ENCODE measurements at places on chromosomes 3 and 15.

DNA sequence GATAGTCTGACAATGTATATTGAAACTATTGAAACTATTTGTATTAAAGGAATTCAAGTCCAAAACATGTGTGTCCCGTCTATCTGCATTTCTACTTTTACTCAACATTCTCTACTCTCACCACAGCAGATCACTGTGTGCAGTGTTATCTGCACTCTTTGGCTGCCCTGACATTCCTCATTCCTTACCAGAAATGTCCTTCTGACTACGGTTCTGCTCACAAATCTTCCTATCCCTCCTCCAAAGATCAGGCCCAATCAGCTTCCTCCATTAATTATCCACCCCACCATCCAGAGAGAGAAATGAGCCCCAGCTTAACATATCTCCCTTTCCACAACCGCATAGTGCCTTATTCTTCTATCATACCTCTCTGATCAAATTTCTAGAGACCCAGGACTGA is 94.7 kb downstream of the TBL1XR1 start:
- peak; percentile 29 for DNase-seq

DNA sequence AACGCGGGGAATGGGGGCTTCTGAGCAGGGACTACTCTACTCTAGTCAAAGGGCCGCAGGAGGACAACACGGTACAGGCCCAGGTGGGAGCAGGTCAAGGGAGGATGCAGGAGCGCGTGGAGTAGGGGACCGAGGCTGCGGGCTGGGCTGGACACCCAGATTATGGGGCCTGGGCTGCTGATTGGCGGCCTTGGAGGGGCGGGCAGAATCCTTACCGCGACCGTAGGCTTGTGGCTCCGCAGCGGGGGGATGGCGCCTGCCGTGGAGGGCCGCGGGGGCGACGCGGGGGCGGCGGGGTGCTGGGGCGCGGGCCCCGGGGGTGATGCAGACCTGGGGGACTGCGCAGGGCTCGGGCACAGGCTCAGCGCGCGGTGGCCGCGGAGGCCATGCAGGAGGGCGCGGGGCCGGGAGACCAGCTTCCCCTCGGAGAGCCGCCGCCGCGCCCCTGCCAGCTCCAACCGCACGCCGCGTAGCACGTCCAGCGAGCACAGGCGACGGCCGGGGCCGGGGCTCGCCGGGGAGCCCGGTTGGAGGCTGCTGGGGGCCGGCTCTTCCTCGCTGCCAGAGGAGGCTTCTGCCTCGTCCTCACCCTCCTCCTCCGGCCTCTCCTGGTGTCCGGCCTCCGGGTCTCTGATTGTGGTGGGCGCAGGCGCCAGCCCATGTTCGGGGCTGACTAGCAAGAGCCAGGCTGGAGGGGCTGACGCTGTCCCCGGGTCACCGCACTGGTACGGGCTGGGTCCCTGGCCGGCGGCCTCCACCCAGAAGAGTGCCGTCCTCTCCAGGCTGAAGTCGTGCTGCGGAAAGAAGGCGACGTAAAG is 12.9 kb downstream of the UBAP1L start:
- no peak for DNase-seq

- no peak for DNase-seq
Observed at GRCh38 chr3:54901906-54902685, 25.8 kb downstream of the LRTM1 start.

DNA sequence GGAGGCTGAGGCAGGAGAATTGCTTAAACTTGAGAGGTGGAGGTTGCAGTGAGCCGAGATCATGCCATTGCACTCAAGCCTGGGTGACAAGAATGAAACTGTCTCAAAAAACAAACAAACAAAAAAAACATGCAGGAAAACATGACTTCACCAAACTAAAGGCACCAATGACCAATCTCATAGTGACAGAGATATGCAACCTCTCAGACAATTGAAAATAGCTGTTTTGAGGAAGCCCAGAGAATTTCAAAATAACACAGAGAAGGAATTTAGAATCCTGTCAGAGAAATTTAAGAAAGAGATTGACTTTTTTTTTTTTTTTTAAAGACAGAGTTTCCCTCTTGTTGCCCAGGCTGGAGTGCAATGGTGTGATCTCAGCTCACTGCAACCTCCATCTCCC is 26.1 kb downstream of the NCBP2 start:
- no peak for DNase-seq

DNA sequence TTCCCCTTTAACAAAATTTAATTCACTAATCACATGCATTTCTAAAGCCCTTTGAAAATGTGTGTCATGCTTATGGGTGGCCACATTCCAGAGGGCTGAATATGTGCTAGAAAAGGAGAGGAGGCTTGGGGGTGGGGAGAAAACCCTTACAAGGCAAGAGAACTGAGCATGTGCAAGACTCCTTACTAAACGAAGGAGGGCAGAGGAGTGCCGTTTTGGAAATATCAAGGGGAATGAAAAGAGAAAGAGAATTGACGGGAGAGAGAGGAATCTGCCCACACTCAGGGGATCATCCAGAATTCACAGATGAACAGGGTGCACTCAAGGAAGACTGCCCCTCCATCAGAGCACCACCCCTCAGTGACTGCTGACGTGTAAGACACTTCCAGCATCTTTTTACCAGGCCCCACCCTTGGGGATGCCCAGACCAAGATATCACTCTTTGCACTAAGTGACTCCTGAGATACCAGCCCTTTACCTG is 37.9 kb upstream of the TSC22D2 start:
- peak; percentile 97 for DNase-seq

GRCh38 chr3:84141571-84141970 is 817.2 kb upstream of the CADM2 start:
- DNase-seq: peak; percentile 3

DNA sequence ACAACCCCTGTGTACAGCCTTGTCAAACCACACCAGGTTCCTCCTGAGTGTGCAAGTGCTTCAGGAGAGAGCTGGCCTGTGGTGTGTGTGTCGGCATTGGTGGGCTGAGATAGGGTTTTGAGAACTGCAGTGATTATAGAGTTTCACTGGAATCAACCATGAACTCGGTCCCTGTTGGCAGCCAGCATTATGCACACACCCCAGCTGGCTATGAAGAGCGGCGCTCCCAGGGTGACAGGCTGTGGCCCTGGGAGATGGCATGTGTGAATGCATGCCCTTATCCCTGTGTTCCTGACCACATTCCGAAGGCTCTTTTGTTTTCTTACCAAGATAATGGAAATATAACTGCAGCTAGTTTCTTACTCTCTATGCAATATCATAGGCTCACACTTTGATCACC is 101.8 kb downstream of the SNRK start:
- DNase-seq: no peak

DNA sequence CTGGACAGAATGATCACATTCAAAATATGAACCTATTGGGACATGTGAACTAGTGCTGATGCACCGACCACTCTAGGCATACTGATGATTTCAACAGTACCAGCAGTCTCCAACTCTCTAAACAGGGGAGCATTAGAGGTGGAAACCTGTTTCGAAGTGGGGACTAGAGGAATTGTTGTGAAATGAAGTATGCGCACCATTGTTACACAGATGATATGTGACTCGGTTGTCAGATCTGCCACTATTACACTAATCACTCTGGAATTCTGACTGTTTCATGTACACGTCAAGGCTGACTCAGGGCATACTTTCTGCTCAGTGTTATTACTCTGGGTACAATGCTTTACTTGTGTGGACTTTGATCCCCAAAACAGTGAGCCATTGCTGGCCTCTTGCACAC is 198.2 kb upstream of the UBE2E2 start:
- DNase-seq: peak; percentile 79

DNA sequence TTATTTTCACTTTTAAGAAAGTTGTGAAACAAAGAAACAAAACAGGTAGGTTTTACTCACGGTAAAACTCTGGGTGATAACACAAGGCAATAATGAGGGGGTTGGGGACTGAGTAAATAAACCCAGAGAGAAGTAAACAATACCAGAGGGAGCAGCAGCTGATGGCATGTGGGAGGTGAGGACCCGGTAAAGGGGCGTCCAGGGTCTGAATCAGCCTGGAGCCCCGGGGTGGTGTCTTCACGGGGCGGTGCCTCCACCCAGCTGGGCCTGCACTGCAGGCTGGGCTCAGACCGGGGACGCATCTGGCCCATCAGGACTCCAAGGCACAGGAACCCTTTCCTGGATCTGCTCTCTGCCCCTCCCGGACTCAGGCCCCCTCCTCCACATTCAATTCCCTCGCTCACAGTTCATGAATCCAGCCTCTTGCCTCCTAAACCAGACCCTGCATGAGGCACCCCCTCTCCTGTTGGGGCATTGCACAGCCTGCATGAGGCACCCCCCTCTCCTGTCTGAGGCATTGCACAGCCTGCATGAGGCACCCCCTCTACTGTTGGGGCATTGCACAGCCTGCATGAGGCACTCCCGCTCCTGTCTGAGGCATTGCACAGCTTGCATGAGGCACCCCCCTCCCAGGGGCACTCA is 73.9 kb upstream of the MFGE8 start:
- DNase-seq: no peak

DNA sequence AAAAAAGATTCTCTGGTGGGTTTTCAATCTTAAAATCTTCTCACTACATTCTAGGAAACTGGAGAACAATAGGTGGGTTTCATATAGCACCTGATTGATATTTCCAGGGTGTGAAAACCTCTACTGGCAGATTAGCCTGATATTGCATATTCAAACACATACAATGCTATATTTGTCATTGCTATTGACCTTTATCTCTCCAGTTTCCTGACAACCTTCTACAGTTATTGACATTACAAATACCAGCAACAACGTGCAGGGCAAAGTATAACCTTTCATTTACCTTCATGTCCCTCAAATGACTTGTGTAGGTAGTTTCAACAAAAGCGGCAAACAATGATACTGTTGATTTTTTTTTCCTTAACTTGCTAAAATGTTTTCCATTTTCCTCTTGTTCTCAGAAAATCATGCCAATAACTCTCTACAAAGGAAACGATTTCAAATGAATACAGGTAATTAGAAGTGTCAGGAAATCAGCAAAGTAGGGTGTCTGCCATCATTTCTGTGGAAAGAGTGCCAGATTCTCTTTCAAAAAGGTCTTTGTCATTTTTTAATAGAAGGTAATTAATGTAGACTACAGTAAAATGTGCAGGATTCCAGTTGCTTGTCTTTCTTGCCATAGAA is 72.6 kb upstream of the CDIN1 start:
- no peak for DNase-seq

DNA sequence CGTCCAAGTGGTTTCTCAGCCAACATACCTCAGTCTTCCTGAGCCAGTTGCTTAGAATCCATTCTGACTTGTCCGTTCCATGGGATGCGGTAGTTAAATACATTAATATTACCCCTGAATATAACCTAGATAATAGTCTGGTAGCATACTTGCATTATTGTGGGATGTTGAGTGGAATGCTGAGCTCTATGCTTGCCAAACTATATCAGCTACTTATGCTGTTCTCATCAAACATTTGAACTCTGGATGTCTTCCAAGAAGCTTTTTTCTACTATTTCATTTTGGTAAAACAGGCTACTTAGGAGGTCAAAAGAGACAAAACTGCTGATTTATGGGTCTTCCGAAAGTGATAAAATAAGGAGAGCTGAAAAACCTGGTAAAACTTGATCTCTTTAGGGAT is 429.5 kb downstream of the NAALADL2 start:
- peak; percentile 38 for DNase-seq

DNA sequence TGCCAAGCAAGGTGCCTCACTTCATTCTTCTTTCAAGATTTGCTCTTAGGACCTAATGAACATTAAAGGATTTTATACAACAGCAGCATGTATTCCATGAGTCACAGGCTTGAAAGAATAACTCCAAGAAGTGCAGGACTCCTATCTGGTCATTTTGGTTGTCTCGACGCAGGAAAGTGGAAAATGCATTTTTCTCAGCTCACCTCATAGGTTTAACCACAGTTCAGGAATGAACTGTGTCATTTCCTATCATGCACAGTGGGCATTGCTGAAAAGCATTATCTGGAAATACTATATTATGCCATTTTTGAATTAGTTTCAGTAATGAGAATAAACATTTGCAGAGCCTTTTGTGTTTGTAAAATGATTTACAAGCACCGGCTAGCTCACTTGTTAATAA is 98.7 kb upstream of the BFSP2 start:
- peak; percentile 95 for DNase-seq

GRCh38 chr3:113516115-113516505 is 1.2 kb upstream of the SPICE1 start:
- no peak for DNase-seq

DNA sequence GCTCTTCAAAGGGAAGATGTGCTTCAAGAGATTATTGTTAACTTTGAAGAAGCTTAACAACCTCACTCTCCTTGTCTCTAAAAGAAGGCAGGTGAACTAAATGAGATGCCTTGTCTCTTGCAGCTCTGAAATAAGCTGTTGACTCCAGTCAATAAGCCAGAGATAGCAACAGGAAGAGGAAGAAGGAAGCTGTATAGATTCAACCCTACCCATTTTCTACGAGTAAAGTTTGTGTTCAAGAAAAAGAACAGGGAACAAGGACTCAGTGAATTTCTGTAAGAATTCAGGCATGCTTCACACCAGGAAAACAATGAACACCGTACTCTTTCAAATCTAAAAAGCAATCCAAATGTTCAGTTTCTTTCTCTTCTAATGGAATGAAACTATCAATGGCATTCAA is 503.5 kb downstream of the MAGI1 start:
- no peak for DNase-seq

- DNase-seq: peak; percentile 33
Observed at GRCh38 chr15:55108858-55109518, 87.8 kb downstream of the RSL24D1 start.

DNA sequence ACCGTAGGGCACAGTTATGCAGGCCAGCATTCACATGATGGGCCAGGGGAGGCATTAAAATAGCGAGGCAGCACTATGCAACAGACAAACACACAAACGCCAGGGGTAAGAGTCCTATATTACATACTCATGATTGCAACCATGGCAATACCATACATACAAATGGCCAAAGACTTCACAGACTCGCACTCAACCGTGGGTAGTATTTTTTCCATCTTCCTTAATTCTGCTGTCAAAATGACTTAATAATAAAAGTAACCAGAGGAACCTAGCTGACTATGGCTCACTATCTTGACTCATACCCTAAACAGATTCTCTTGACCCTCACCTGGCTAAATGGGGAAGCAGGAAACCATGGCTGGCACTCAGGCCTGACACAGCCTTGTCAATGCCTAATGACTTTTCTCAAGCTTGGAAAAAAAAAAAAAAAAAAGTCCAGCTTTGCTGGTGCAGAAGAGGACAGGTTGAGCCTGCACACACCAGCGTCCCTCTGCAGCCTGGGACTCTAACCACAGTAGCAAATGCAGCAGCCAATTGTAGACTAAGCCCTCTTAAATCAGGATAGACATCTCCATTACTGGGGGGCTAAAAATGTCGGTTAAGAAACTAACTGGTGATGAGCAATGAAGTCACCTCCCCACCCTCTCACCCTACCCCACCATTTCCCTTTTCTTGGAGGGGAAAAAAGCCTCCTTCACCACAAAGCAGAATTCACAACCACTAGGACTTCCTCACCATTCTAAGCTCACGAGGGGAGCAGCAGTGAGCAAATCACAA is 23.1 kb downstream of the CCDC12 start:
- DNase-seq: no peak

DNA sequence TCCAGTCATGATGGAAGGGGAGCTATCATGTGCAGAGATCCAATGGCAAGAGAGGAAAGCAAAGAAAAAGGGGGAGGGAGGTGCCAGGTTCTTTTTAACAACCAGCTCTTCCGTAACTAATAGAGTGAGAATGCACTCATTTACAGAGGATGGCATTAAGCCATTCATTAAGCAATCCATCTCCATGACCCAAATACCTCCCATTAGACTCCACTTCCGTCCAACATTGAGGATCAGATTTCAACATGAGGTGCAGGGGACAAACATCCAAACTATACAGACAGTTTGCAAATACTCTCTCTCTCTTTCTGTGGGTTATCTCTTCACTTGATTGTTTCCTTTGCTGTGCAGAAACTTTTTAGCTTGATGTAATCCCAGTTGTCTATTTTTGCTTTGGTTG is 21.2 kb downstream of the ZDHHC23 start:
- DNase-seq: no peak

Data from astrocyte of the spinal cord (primary cell).